ENCODE measurements at places on chromosomes 5 and 9.

- no peak for DNase-seq
- H3K27me3 ChIP-seq: peaks cover 28% of the 10 kb centered on the region
- H3K4me3 ChIP-seq: no peak overlapping the region
- H3K36me3 ChIP-seq: no peaks in the 10 kb centered on the region
- H3K27ac ChIP-seq: no peak overlapping the region
These were observed 32.6 kb upstream of the TMEM250 start for GRCh38 chr9:136151214-136151804.

DNA sequence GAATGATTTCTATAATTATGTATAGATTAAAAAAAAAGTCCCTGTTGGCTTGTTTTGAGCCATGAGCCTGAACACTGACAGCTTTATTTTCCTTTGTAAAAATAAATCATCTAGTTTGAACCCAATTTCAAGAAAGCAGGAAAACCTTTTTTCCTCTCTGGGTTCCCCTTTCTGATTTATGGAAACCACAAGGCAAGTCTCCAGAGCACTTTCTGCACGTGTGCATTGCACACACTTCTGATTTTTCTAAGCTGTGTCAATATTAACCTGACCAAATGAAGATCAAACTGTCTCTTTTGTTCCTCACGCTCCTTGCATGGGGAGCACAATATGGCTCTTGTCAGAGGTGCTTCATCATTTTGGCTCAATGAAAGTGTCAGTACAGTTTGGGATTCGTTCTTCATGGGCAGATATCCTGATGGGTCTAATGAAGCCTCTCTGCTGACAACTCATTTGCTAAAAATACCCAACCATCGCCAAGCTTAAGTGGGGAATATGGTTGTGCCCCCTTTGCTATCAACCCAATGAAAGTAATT, 39.2 kb upstream of the PCA3 start:
- no peak overlapping the region for H3K27ac ChIP-seq
- no peaks in the 10 kb centered on the region for H3K36me3 ChIP-seq
- H3K4me3 ChIP-seq: no peak overlapping the region
- no peaks in the 10 kb centered on the region for H3K4me1 ChIP-seq
- H3K27me3 ChIP-seq: peaks cover 47% of the 10 kb centered on the region

DNA sequence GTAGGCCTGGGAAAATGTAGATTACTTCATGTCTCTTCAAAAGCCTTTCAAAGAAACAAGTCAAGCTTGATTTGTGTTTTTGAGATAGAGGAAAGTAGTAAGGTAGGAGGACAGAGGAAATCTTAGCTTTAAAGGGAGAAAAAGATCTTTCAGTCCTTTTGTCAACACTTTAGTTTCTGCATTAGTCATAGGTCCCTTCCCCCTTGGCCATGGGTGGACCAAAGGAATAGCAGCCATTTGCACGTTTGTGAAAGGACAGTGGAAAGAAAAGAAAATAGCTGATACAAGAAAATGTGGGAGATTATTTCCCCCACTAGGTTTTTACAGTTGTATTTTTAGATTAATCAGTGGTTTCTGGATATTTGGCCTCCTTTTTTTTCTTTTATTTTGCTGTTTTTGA, 121.9 kb upstream of the GRHPR start:
- no peak overlapping the region for H3K4me3 ChIP-seq
- no peak overlapping the region for H3K27ac ChIP-seq
- H3K27me3 ChIP-seq: no peaks in the 10 kb centered on the region

- H3K27me3 ChIP-seq: no peaks in the 10 kb centered on the region
- peaks cover 9% of the 10 kb centered on the region for H3K36me3 ChIP-seq
- peak; percentile 75 for DNase-seq
- H3K4me1 ChIP-seq: peaks cover 11% of the 10 kb centered on the region
These were observed at the start of gene FST for GRCh38 chr5:53480416-53481158. TSS of gene FST (plus strand) at chr5:53480629. CDS start at chr5:53480792, 163 bp downstream.

GRCh38 chr9:96854651-96855273, 448 bp upstream of the ZNF782 start:
- peak overlapping the region; percentile 85 for H3K4me3 ChIP-seq
- no peak overlapping the region for H3K27ac ChIP-seq
- DNase-seq: no peak
- peaks cover 19% of the 10 kb centered on the region for H3K4me1 ChIP-seq
- H3K27me3 ChIP-seq: no peaks in the 10 kb centered on the region

GRCh38 chr5:89844548-89844947, 565.0 kb downstream of the CETN3 start:
- no peak overlapping the region for H3K27ac ChIP-seq
- H3K4me1 ChIP-seq: peaks cover 11% of the 10 kb centered on the region
- H3K36me3 ChIP-seq: no peaks in the 10 kb centered on the region
- H3K27me3 ChIP-seq: no peaks in the 10 kb centered on the region
- DNase-seq: no peak
- no peak overlapping the region for H3K4me3 ChIP-seq

- no peak overlapping the region for H3K4me3 ChIP-seq
- DNase-seq: no peak
- no peaks in the 10 kb centered on the region for H3K4me1 ChIP-seq
- no peaks in the 10 kb centered on the region for H3K27me3 ChIP-seq
- H3K27ac ChIP-seq: no peak overlapping the region
- H3K36me3 ChIP-seq: no peaks in the 10 kb centered on the region
These were observed 1263.3 kb upstream of the CDH9 start for GRCh38 chr5:28301712-28302111.

DNA sequence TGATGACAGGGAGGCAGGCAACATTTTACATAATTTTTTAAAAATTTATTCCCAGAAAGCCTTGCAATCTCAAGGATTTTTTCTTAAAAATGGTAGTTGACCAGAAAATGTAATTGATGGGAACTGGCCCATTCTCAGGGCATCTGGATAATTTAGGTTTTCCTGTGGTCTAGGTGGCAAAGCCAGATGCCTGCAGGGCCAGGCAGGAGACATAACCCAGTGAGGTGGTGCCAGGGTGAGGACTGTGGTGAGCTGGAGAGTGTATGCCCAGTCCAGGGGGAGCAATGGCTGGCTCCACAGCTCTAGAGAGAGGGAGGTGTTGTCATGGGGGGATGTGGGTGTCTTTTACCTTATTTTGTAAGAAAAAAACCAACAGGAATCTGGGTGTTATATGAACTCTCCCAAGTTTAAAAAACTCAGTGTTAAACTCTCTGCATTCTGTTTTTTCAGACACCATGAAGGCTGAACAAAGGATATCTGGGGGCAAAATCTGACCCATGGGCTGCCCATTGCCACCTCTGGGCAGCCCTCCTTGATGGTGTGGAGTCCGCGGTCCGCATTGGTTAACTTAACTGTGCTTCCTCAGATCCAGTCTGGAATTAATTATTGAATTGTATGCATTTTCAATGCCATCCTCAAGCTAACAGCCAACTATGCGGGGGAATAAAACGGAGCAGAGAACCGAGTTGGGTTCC, 43.9 kb downstream of the BOD1 start:
- H3K4me3 ChIP-seq: peak overlapping the region; percentile 55
- H3K27me3 ChIP-seq: no peaks in the 10 kb centered on the region
- DNase-seq: peak; percentile 51
- peaks cover 6% of the 10 kb centered on the region for H3K4me1 ChIP-seq
- no peak overlapping the region for H3K27ac ChIP-seq

GRCh38 chr5:130992621-130993020, 172.4 kb downstream of the HINT1 start:
- DNase-seq: no peak
- H3K27me3 ChIP-seq: no peaks in the 10 kb centered on the region
- no peaks in the 10 kb centered on the region for H3K36me3 ChIP-seq
- no peaks in the 10 kb centered on the region for H3K4me1 ChIP-seq
- no peak overlapping the region for H3K4me3 ChIP-seq

DNA sequence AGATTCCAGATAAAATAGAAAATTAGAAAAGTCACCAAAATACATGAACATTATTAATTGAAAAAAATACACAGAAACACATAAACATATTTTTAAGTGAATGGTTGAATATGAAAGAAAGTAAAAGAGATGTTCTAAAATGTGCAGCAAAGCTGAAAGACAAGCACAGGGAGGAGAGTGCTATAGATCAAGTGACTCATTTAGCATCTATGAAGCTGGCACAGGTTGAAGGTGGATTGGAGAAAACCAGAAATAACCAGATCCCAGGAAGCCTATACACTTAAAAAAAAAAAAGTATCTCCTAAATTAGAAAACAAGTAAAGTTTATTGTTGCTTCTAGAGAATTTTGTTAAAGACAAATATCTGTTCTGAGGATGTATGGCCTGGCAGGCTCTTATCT, 338.9 kb downstream of the CDH12 start:
- H3K4me1 ChIP-seq: no peaks in the 10 kb centered on the region
- DNase-seq: no peak
- H3K4me3 ChIP-seq: no peak overlapping the region
- no peaks in the 10 kb centered on the region for H3K27me3 ChIP-seq
- no peaks in the 10 kb centered on the region for H3K36me3 ChIP-seq

DNA sequence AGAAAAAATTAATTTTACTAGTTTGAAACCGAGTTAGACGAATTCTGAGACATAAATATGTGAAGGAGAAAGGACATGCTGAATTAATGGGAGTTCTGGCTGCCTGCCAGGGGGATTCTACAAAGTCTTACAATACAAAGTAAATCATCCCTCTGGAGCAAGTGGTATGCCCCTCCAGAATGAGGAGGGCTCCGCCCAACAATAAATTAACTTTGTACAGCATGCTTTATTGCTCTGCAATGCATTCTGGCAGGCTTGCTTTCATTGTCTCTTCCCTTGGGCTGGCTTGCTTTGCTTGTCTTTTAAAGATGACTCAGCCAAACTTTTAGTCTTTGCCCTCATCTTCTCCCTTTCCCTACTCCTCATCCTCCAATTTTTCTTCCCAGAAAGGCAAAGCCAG, 11.7 kb upstream of the PCDHB1 start:
- DNase-seq: peak; percentile 38
- H3K4me1 ChIP-seq: peaks cover 7% of the 10 kb centered on the region
- no peaks in the 10 kb centered on the region for H3K27me3 ChIP-seq
- no peaks in the 10 kb centered on the region for H3K36me3 ChIP-seq

GRCh38 chr9:137294091-137294680, 7.9 kb downstream of the NRARP start:
- no peaks in the 10 kb centered on the region for H3K36me3 ChIP-seq
- no peak overlapping the region for H3K4me3 ChIP-seq
- H3K4me1 ChIP-seq: no peaks in the 10 kb centered on the region
- peak; percentile 73 for DNase-seq
- H3K27ac ChIP-seq: no peak overlapping the region

GRCh38 chr5:148145916-148146315, 22.4 kb upstream of the SPINK14 start:
- no peaks in the 10 kb centered on the region for H3K27me3 ChIP-seq
- no peak overlapping the region for H3K4me3 ChIP-seq
- no peaks in the 10 kb centered on the region for H3K4me1 ChIP-seq
- no peak overlapping the region for H3K27ac ChIP-seq
- no peaks in the 10 kb centered on the region for H3K36me3 ChIP-seq

GRCh38 chr5:140014751-140015150, 28.3 kb downstream of the NRG2 start:
- H3K27me3 ChIP-seq: no peaks in the 10 kb centered on the region
- no peaks in the 10 kb centered on the region for H3K36me3 ChIP-seq
- no peak for DNase-seq
- H3K4me3 ChIP-seq: no peak overlapping the region
- H3K4me1 ChIP-seq: no peaks in the 10 kb centered on the region
- no peak overlapping the region for H3K27ac ChIP-seq

DNA sequence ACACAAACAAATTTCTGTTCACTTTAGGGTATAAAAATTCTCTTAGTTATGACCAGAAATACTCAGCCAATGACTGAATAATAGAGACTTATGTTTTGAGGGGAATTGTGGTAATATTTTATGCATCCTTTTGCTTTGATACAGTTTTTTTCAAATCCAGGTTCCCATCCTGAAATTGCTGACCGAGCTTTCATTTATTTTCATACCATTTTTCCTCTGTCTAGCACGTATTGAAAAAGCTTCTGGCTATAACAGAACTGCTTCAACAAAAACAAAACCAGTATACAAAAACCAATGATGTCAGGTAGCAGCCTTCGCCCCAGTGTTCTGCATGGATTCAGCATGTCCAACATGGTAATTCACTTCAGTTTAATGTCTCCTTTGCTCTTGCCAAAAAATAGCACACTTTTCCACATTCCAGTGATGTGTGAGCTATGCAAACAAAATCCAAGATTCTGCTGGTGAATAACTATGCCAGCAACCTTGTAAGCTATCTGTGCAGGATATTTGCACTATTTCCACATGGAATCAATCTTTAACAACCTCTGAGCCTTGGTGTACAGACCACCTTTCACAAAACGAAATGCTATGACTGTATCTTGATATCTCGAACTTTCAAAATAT, 22.0 kb downstream of the CCNH start:
- DNase-seq: no peak
- H3K27me3 ChIP-seq: no peaks in the 10 kb centered on the region

- H3K4me1 ChIP-seq: peaks cover 17% of the 10 kb centered on the region
- no peak for DNase-seq
- no peaks in the 10 kb centered on the region for H3K36me3 ChIP-seq
- no peak overlapping the region for H3K27ac ChIP-seq
These were observed 49.1 kb upstream of the GRAMD2B start for GRCh38 chr5:126374109-126374416.

GRCh38 chr5:111259636-111260035, 35.5 kb downstream of the CAMK4 start:
- DNase-seq: no peak
- H3K27me3 ChIP-seq: no peaks in the 10 kb centered on the region
- no peaks in the 10 kb centered on the region for H3K36me3 ChIP-seq
- H3K4me1 ChIP-seq: peaks cover 4% of the 10 kb centered on the region

- H3K36me3 ChIP-seq: no peaks in the 10 kb centered on the region
- no peaks in the 10 kb centered on the region for H3K4me1 ChIP-seq
- no peak overlapping the region for H3K27ac ChIP-seq
These were observed 9.0 kb upstream of the FAF2 start for GRCh38 chr5:176438959-176439757.

DNA sequence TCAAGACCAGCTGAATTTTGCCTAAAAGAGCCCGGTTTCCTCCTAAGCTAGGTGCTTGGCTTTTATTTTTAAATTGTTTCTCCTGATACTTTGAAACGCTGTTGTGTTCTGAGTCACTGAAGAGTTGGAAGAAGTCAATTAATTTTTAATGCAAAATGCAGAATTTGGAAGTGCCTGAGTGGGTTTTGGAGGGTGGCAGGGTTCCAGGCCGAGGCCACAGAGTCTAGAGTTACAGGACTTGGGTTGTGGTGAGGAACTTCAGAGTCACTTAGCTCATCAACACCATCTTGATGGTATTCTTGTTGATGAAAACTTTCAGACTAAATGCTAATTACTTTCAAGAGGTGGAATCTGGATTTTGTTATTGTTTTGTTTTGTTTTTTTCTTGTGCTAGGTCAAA, 130.6 kb downstream of the PDZD2 start:
- H3K4me1 ChIP-seq: no peaks in the 10 kb centered on the region
- no peaks in the 10 kb centered on the region for H3K36me3 ChIP-seq
- H3K27ac ChIP-seq: no peak overlapping the region
- DNase-seq: no peak
- no peaks in the 10 kb centered on the region for H3K27me3 ChIP-seq

DNA sequence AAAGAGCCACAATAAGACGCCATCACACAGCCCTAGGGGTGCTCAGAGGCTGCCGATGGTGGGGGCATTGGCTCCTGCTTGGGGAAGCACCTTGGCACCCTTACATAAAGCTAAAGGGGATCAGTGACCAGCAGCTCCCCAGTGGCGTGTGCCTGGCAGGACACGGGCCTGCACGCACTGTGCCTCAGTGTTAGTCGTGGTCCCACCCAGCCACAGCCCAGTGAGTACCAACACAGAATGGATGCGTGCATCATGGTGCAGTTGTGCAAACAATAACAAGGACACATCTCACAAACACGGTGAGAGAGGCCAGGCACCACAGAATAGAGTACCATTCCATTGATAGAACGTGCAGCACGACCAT, 103.2 kb downstream of the WNK2 start:
- no peak overlapping the region for H3K4me3 ChIP-seq
- no peaks in the 10 kb centered on the region for H3K27me3 ChIP-seq
- no peaks in the 10 kb centered on the region for H3K4me1 ChIP-seq
- H3K27ac ChIP-seq: no peak overlapping the region

Data from SK-N-SH (cell line).